ENCODE measurements at places on chromosomes 16 and 17.

GRCh38 chr17:80190716-80191115 is 20.9 kb downstream of the CARD14 start:
- no peak for DNase-seq

DNA sequence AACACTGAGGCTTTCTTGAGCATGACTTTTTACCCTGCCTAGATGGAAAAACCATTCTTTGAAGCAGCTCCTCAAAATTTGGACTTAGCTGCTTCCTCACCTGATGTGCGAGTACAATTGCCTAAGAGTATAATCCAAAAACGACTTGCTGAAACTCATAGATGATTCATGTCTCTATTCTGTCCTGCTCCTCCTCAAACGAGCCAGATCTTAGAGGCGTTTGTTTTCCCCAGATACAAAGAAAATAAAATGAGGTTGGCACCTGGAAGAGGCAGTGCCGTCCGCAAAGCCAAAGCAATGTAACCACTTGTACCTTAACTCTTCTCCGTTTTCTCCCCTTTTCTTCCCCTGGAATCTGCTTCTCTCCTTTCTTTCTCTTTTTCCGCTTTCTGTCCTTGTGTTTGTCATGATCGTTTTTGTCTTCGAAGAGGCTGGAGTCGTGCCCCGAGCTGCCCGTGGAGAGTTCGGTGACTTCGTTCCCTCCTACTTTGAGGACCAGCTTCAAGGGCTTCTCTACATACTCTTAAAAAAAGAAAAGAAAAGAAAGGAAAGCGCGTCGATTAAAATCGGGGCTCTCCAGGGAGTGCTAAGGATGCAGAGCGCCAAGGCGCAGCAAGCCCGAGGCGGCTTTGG is 895 bp downstream of the BRD7 start:
- DNase-seq: no peak

GRCh38 chr17:21200590-21201297 is 13.2 kb downstream of the TMEM11 start:
- DNase-seq: no peak

GRCh38 chr16:27445502-27446175 is 43.7 kb downstream of the IL21R start:
- DNase-seq: no peak

DNA sequence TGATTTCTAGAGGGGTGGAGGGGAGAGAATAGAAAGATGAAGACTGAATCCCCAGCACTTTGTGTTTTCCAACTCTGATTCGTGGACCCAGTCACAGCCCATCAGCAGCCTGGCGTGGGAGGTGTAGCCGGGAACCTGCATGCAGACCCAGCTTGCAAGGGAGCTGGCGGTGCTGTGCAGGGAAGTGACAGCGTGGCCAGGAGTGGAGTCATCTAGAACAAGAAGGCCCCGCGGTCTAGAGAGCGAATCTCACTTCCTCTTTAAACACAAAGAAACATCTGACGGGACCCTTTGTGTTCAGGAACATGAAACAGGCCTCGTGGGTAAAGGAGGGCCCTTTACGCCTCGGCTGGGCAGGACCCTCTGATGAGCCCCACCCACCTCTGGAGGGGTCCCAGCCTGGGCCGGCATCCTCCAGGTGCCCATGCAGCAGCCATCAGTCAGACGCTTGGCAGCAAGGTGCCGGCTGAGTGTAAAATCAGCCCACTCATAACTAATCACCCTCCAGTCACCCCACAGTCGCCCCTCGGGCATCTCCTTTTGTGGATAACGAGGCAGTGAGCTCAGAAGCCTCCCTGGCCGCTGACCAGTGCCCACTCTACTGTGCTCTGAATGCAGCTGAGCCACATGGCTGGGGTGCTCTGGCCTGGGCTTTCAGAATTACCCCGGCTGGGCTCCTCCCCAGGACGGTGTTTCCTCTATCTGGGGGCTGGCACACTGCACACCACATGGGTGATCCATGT is 4.4 kb downstream of the SNAI3 start:
- peak; percentile 67 for DNase-seq

DNA sequence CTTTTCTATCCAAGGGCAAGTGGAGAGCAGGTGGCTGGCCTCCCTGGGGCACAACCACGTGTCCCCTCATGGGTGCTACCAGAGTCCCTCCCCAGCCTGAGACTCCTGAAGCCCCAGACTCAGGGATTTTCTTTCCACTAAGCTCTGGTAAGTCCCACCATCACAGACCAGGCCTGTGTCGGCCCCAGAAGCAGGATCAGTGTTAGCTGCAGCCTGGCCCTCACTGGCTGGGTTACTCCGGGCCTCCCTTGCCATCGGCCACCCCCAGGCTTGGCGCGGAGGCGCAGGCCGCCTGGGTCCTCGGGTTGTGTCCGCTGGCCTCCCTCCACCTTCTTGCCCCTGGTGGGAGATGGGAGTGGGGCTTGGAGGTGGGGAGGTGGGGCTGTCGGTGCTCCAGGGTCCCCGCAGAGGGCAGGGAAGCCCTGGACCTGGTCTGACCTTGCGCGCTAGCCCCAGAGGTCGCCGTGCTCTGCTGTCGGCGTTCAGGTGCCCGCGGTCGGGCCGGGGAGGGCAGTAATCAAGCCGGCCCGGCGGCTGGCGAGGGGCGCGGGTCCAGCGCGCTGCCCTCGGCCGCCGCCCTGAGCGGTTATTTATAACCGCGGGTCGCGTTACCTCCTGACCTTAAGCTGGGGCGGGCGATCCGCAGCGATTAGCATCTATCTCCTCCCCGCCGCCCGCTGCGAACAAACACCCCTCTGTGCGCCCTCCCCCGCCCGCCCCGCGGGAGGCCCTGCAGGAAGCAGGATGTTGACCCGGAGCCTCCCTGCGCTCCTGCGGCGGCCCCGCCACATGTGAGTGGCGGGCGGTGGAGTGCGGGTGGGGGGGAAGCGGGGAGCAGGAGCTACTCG is 78.1 kb upstream of the TOB1 start:
- DNase-seq: peak; percentile 77

GRCh38 chr17:2090804-2091534 is 36.1 kb downstream of the HIC1 start:
- DNase-seq: no peak

DNA sequence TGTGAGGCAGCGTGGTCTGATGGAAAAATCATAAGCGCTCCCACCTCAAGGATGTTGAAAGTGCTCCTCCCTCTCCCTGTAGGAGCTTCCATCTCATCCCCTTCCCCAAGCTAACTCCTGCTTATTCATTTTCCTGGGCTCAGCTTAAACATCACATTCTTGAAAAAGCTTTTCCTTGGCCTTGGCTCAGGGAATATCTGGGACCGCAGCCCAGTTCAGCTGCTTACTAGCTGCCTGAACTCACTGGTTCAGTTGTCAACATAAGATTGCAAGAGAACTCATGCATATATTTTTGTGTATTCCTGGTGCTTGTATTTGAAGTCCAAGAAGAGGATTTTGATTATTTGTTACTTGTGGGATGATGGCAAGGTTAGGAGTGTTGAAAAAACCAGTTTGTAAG is 91.5 kb downstream of the UTP18 start:
- no peak for DNase-seq

DNA sequence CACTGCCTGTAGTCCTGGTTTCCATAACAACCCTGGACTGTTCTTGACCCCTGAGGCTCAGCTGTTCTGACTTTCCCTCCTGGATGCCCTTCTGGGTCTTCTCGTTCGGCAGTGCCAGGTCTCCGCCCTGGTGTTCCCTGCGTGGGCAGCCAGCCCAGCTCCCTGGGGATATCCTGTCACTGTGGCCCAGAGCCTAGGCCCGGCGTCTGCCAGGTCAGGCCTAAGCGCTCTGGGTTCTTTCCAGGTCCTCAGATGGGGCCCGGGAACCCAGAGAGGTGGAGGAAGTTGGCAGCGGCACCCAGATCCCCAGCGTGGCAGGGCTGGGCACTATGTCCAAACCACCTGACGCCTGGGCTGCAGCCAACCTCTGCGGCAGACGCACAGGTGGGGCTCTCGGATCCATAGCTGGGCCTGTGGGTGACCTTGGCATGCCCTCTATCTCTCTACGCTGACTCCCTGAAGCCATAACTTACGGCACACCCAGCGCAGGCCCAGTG is 12.5 kb upstream of the ATP2A3 start:
- no peak for DNase-seq

GRCh38 chr17:34885076-34885475 is 76.2 kb downstream of the CCT6B start:
- no peak for DNase-seq

DNA sequence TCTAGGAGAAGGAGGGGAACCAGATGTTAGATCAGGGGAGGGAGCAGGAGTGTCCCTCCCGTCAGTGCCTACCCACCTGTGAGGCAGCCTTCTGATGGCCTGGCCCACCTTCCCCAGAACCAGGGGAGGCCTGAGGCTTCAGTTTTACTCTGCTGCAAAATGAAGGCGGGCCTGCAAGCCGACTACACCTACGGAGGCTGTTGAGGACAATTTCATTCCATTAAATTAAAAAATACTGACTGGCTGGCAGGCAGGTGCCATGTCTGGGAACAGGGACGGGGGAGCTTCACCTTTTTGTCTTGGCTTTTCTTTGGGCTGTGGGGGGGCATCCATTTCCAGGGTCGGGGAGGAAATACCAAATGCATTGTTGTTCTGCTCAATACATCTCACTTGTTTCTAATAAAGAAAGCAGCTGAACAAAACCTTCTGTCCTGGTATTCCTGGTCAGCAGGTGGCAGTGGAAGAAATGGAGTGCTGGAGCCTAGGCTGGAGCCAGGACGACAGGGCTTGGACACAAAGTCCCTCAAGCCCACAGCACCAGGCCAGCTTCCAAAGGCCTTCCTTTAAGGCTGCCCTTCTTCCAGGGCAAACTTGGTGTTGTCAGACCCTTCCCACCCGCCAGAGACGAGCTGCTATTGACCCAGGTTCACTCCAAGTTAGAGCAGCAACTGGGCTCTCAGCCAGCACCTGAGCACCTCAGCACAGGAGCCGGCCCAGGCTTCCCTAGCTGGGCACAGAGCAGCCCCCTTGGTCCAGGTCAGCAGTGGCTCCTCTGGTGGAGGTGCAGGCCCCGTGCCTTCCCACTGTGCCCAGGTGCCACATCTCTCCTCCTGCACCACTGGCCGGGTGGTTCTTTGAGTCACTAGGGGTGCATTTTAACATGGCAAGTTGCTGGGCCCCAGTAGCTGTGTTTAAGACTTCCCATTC is 23.5 kb downstream of the PLCD3 start:
- no peak for DNase-seq

GRCh38 chr17:42034059-42034458 is 14.2 kb downstream of the NKIRAS2 start:
- DNase-seq: no peak

DNA sequence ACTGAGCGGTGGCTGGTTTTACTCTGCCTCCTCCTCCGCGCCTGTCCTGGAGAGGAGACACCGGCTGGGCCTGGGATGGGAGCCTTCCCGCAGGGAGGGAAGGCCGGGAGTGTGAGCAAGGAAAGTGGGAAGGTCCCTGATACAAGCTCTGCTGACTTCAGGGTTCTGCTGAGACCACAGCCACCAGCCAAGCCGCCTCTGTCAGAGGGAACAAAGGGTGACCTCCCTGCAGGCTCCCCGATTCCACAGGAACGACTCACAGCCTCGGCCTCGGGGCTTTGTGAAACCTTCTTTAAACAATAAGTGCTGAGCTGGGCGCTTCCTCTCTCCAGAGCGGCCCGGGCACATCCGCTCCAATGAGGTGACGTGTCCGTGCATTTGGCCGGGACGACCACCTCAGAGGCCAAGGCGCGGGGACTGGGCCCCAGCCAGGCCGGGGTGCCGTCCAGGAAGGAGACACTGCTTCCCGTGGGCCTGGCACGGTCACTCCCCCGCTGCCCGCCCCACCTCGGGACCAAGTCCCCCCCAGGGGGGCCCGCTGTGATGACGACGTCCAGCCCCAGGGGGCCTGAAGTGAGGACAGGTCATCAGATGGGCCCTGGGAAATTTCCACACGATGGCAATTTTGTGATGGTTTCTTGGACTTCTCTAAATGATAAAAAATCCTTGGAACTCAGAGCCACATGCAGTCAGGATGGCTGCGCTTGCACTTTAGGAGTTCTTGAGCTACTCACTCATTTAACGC is 11.8 kb upstream of the CIBAR2 start:
- no peak for DNase-seq

DNA sequence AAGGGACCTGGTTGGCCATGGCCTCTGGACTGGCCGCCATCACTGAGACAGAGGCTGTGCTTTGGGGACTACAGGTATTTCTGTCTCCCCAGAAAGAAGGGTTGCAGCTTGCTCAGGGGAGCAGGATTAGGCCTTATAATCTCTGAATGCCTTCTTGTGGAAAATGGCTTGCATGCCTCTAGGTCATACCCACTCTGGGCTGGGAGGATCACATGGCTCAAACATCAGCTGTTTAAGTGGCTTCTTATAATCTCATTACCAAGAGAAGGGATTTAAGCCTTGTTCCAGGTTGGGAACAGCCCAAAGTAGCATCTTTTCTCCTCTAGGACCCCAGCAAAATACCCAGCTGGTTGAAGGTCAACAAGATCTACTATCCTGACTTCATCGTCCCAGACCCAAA is 19.1 kb downstream of the LIG3 start:
- DNase-seq: no peak

DNA sequence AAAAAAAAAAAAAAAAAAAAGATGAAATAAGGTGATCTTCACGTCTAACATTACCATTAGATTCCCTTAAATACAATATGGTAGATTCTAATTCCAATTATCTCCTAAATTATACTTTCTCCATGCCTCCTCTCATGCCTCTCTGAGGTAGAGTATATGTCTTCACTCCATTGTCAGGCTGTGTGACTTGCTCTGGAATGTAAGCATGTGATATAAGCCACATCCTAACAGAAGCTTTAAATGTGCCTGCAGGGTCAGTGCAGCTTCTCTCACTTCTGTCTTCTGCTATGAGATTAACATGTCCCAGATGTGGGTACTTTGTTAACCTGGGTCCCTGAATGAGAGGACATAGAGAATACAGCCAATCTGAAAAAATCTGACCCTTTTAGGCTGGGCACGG is 32.6 kb downstream of the MED13 start:
- DNase-seq: no peak

GRCh38 chr17:32596628-32597027 is 109.8 kb downstream of the CDK5R1 start:
- DNase-seq: no peak

- peak; percentile 22 for DNase-seq
Measured at GRCh38 chr17:9021992-9022572, 772 bp downstream of the NTN1 start.

DNA sequence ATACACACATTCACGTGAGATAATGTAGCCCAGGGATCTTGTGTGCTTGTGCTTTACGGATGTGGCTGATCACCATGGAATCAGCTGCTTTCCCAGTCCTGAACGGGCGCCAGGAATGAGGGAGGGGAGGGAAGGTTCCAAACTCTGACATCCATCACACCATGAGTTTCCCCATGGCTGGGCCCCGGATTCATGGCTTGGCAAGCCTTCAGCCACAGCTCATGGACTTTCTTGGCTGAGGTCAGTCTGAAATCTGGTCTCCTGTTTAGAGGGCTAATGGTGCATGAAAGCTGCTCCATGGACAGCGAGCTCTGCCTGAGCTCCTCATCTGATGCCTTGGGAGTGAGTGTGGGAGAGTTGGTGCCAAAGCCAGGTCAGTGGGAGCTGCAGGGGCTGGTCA is 767.6 kb upstream of the EEF2KMT start:
- no peak for DNase-seq
